Omental fat pad (tissue), 4 donors: ENCODE measurements at places on chromosomes 16 and 17.

- DNase-seq, result peak; percentile 50
Observed at GRCh38 chr17:6421700-6422604, 13.0 kb downstream of the AIPL1 start.

DNA sequence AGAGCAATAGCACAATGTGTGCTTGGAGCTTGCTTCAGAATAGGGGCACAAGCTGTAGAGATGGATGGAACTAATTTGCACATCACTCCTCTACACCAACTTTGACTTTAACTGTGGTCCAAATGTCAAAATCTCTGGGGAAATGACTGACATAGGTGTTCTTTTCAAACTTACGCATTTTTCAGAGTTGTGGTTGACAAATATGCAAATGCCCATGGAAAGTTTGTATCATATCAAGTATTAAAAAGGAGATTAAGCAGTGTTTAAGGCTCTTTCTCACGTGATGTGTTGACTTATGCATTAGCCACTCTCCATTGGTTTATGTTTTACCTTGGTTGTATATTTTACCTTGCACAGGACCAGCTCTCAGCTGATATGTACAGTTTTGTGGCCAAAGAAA, 77.1 kb downstream of the ELAC2 start:
- DNase-seq, result no peak

DNA sequence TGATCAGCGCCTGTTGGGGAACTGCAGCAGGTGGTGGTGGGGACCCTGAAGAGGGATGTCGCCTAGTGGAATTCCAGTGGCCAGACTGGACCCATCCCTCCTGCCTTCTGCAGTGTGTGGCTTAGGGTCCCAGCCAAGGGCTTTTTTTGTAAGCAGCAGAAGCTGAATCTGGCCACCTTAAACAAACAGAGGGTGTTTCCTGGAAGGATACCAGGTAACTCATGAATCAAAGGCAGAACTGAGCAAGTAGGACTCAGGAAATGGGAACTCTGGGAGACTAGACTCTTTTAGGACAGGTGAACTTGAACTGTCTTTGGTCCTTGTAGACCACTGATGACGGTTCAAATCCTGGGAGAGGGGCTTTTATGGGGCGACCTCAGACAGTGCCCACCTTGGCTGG, 124.0 kb downstream of the ABCC6 start:
- DNase-seq, result no peak

DNA sequence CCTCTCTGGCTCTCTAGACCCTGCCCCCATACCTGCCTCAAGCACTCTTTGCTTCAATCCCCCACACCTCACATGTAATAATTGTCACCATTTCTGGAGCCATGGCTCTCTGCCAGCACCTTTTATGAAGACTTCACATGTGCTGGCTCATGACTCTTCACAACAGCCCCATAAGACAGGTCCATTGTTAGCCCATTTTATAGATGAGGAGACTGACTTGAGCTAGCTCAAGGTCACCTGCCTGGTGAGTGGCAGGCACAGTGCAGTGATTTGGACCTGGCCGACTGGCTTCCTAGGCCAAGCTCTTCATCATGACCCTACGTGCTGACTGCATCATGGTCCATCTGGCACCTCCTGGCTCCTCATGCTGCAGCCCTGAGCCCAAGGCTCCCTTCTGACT, 25.0 kb downstream of the FAM20A start:
- no peak for DNase-seq

- no peak for DNase-seq
Observed at GRCh38 chr16:88523309-88524161, 46.7 kb upstream of the ZC3H18 start.

GRCh38 chr17:41428591-41429291, 4.4 kb upstream of the KRT37 start:
- no peak for DNase-seq

GRCh38 chr17:50631195-50631907, 3.3 kb upstream of the ABCC3 start:
- no peak for DNase-seq

DNA sequence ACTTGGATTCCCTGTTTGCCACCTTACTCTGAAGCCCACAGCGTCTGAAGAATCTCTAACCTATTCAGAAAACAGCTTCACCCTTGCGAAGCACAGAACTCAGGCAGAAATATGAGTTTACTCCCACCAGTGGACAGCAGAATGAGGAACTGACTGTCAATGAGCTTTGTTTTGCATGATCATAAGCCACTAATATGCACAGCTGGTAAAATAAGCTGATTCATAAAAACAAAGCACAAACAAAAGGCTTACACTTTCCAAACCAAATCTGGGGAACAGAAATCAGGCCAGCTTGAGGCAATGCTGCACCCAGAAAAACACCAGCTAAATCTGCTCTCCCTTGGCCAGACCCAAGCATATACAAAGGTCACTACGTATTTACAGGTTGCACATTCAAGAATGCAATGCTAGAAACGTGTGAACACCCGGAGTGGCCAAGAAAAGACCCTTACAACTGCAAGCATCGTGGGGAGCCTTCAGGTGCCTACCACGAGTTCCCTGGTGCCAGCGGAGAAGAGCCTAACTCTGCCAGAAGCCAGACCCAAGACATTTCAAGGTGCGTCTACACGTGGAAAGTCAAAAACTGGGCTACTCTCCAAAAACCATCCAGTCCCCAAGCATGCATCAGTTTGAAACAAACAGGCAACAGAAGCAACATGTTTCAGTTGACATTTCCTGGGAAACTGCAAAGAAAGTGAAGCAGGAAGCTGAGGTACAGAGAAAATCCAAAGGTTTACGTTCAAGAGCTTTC, 207.1 kb downstream of the ZFHX3 start:
- DNase-seq, result no peak

DNA sequence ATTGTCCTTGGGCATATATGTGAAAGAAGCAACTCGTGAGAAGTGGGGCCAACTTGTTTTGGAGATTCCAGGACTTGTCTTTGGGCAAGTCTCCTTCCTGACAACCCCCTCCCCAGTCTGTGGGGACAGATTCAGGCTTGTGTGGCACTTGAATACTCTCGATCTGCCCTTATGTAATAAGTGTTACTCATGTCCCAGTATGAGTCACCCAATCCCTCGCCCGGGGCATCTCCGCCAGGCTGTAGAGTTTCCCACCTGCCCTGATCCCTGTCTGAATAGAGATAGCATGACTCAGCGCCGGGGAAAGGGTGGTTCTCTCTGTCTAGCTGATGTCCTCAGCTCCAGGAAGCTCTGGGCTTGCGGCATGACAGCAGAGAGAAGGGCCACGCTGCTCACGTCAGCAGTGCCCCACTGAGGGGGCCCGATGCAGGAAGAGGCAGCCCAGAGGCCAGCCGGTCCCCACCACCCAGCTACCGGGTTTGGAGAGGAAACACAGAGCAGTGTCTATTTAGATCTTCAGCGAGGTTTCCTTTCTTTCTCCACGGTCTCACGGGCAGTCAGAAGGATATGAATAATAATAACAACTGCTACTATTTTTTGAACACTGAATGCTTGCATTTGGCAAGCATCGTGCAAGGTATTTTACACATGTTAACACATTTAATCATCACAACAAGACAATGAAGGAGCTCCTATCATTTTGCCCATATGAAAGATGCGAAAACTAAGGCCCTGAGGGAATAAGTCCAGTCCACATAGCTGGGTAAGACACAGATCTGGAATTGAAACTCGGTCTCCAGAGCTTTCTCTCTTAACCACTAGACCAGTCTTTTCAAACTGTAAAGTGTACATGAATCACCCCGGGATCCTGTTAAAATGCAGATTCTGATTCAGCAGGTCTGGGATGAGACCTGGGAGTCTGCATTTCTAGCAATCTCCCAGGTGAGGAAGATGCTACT, 426.7 kb upstream of the MAF start:
- DNase-seq, result peak; percentile 27

DNA sequence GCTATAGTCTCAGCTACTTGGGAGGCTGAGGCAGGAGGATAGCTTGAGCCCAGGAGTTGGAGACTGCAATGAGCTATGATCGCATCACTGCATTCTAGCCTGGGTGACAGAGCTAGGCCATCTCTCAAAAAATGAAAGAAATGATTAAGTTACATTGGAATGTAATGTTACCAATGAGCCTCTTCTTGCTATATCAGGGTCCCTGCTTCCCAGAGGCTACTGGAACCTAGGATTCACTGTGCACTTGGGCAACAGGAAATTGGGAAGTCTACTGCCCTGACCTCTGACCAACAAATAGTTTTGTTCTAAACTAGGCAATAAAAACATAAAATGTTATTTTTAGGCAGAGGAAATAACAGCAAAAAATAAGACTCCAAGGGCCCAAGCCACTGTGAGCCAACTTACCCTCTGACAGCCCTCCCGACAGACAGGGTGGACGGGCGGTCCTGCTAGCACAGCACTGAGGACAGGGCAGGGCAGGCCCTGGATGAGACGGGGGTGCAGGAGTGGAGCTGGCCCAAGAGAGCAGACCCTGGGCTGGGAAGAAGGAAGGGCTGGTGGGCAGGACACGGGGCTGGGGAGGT, 27.5 kb downstream of the NSMCE1 start:
- peak; percentile 17 for DNase-seq

DNA sequence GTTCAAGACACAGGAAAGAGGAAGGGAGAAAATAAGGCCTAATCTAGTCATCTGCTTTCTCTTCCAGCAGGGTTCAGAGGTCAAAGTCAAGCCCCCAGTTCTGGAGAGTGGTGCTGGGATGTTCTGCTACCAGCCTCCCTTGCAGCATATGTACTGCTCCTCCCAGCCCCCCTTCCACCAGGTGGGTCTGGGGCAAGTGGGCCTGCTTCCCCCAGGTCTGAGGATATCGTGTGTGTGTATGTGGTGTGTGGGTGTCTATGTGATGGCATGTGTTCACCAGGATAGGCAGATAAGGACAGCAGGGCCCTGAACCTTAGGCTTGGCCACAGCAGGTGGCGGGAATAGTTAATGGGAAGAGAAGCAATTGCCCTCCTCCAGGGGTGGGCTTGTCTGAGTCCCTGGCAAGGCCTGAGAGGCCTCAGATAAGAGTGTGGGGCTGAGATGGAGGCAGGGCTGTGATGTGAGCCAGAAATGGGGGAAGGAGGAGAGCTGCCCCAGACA, 21.1 kb downstream of the FOXN1 start:
- DNase-seq, result no peak

GRCh38 chr17:60231691-60232090, 81.9 kb downstream of the CA4 start:
- DNase-seq, result no peak

DNA sequence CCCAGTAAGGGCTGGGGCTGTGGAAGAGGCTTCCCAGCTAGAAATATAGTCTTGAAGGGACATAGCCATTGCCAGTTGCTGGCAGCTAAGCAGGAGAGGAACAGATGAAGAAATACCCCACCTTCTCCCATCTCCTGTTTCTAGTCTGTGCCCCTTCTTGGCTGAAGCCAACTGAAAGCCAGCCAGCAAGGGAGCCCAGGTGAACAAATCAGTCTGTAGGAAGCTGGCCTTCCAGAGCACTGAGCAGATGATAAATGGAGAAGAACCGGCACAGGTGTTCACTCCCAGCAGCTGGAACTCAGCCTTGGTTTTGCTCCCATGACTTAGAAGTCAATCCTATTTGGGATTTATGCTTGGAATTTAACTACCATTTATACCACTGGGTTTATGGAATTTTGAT, 69.2 kb upstream of the DHX40 start:
- no peak for DNase-seq

DNA sequence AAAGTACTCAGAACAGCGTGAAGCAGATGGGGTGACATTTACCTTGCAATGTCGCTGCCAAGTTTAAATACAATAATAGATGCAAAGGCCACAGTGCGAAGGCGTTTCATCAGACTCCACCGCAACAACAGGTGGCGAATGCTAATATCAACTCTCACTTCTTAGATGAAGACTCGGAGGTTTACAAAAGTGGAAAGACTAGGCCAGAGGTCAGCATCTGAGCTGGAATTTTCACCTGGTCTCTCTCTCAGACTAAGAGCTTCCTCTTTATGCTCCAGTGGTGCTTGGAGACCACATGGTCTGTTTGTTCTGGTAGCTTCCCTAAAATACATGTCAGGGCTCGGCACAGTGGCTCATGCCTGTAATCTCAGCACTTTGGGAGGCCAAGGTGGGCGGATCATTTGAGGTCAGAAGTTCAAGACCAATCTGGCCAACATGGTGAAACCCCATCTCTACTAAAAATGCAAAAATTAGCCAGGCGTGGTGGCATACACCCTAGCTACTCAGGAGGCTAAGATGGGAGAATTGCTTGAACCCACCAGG, 169.1 kb downstream of the XYLT1 start:
- DNase-seq, result no peak

DNA sequence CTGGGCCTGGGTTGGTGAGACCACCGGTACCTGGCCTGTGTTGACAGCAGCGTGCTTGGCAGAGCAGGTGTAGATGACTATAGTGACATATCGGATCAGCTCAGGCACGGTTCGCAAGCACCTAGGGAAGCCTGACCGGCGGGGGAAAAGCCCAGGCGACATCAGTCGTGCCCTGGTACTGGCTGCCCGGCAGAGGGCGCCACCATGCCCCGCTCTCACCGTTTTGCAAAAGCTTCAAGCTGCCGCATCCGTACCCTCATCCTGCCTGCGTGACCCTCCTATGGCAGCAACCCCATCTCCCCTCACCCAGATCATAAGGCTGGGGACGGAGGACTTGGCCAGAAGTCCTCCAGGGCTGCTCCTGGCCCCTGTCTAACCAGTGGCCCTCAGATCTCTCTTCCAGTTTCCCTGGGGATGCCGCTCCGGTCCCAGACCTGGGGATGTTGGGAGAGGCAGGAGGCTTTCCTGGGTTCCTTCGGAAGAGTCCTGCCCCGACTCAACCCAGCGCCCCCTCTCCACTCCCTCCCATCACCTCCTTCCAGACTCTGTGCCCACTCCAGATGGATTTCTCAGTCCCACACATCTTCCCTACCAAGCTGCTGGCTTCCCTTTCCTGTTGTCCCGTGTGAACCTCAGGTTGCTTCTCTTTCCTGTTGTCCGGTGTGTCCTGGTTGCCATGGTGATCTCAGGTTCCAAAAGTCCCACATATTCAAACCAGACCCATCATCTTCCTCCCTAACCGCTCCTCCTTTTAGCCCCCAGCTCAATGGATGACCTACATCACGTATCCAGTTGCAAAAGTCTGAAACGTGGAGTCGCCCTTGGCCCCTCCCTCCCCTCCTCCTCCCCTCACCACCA, 13.7 kb downstream of the ALOX12B start:
- DNase-seq, result peak; percentile 50

DNA sequence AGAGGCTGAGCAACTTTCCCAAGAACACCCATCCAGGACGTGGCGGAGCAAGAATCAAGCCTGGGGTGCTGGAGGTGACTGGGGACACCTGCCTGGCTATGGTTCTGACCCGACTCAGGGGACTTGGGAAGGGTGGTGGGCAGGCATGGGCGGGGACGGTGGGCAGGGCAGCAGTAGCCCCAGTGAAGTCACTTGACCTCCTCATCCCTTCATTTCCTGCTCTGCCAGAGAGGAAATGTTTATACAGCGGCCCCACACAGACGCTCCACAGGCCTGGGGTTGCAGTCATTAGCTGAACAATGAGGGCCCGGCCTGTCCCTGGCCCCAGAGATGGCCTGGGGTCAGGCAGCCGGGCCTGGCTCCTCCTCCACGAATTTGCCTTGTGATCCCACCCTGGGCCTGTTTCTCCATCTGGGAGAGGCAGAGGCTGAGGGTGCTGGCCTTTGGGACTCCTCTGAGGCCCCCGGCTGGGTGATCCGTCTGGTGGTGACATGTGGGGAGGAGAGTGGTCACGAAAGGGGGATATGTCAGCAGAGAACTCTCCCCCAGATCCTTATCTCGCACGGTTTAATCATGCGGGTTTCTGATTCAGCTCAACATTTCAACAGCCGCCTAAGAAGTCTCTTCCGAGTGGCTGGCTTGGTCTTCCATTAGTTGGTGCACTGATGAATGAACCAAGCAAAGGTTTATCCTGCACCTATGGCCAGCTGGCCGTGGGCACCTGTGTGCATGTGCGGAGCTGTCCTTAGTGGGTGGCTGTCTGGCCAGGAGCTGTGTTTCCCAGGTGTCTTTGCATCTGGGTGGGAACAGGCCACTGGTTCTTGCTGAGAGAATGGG, 175.9 kb downstream of the IRF8 start:
- DNase-seq, result no peak
